Panc1 (cell line): ENCODE measurements at places on chromosomes 16 and 17.

DNA sequence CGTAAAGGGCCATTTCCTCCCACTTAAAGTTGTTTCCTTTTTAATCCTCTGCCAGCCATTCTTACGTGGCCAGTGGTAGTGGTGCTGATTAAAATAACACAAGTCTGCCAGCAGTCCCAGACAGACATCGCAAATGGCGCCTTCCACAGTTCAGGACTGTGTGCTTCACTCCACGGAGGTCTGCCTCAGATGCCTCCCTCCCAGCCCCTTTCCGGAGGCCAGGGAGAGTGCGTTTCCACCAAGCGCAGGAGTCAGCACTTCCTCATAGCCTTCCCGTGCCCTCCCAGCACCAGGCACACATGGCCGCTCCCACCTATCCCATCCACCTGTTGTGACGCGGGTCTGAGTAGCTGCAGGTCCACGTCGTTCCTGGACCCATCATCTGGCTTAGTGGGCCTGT is 205.6 kb downstream of the RPTOR start:
- DNase-seq, result no peak

DNA sequence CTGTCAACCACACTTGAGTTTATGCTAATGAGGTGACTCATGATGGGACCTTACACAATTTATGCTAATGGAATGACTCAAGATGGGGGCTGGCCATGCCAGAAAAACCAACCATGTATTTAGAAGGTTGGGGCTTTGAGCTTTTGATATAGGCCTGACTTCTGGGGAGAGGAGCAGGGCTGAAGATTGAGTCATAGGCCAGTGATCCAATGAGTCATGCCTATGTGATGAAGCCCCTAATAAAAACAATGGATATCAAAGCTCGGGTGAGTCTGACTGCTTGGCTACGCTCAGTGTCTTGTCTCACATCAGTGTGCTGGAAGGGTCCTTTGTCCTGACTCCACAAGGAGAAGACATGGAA is 7.3 kb downstream of the MFSD6L start:
- no peak for DNase-seq

DNA sequence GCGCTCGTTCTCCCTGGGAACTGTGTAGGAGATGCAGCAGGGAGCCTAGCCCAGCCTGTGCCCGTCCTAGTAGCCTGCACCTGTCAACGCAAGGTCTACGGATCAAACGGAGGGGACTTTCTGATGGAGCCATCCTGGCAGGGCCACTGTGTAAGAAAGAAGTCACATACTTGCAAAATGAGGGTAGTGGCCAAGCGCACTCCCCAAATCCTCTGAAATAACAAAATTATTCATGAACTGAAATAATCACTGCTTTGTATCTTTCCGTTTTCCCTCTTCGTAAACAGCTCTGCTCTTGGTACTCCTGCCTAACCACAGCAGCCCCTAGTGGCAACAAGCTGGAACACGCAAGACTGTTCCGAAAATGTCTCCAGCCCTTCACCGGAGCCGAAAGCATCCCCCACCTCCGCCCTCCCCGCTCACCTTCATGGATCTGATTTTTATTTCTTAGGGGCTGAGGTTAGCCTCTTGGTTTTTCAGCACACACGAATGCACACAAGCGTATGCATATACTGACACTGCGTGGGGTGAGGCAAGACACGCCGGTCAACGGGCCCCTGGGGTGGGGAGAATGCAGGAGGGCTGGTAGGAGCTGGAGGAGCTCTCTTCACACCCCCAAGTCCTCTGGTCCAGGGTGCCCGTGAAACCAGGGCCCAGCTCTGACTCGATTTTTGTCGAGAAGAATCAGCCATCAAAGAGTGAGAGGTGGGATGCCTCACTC is 100.8 kb downstream of the ABCC12 start:
- DNase-seq, result peak; percentile 24

DNA sequence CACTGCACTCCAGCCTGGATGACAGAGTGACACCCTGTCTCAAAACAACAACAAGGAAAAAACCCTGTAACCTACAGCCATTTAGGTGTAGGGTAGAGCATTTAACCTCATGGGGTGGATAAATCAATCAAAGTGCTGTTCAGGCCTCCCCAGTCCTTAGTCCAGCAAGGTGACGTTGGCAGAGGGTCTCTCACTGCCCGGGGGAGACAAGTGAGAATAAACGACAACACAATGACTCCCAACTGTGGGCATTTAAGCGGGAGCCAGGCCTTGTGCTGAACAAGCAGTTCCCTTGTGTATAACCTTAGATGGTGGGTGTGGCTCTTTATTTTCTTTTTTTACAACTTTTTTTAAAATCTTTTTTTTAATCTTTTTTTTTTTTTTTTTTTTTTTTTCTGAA is 29.3 kb downstream of the TMEM92 start:
- DNase-seq, result no peak

DNA sequence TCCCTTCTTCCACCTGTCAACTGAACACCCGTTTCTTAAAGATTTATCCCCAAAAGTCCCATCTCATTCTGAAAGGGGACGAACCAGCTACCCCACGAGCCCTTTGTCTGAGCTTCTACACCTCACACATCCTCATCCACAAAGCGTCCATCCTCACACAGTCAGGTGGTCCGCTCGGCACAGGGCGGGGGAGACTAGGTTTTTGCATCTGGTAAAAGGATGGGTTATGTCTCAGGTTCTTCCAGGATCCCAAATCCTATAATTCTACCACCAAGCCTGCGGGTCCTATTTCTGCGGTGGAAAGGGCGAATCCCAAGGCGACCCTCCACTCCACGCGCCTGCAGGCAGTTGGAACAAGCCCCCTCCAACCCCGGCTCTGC is 458 bp downstream of the GFOD2 start:
- DNase-seq, result no peak

DNA sequence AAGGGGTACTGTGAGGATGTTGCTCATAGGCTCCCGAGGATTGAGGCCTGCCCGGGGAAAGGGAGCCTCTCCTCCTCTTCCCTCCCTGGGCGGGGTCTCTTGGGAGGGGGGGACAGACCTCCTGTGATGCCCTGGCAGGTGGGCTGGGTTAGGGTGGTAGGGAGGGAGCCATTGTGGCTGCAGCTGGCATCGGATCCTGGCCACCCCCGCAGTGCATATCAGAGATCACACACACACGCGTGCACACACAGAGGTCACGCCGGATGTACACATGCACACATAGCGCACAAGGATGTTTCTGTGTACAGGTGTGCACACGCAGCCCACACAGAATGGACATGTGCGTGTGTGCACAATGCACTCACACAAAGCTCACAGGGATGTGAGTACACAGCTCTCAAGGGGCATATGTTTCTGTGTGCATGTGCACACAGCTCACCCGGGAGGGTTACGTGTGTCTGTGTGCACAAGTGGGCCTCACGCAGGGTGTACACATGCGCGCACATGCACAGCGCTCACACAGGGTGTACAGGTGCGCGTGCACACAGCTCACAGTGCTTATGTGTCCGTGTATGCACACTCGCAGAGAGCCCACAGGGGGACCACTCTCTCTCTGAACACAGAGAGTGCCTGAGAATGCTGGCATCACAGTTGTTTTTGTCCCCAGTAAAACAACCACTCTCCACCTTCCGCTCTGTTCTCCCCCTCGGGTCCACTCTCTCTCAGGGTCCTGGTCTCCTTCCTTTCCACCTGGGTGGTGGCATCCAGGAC is 2.4 kb downstream of the GJD3 start:
- no peak for DNase-seq

DNA sequence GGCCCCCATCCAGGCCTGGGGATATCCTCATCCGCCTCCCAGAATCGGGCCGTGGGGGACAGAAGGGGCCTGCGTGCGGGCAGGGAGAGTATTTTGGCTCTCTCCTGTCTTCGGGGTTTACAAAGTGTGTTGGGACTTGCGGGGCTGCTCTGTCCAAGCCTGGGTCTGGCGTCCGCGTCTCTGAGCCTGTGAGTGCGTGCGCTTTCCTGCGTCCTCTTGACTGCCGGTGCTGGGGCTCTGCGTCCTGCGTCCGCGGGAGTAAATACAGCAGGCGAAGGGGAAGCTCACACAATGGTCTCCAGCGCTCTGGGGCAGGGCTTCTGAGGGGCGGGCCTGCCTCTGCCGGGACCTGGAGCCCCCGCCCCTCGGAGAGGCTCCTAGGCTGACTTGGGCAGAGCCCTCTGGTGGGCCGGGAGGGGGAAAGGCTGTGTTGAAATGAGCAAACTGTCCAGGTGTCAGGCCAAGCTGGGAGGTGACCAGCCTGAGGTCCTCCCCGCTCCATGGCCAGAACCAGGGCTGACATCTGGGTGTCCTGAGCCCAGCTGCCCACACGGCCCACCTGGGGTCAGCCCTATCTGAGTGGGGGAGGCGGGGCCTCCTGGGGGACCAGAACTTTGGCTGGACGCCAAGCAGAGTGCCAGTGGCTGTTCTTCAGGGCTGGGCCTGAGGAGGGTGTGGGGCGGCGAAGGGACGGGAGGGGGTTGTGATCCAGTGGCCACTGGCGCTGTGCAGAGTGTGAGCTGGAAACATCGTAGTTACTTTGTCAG is 233.6 kb downstream of the SEC14L1 start:
- DNase-seq, result no peak

DNA sequence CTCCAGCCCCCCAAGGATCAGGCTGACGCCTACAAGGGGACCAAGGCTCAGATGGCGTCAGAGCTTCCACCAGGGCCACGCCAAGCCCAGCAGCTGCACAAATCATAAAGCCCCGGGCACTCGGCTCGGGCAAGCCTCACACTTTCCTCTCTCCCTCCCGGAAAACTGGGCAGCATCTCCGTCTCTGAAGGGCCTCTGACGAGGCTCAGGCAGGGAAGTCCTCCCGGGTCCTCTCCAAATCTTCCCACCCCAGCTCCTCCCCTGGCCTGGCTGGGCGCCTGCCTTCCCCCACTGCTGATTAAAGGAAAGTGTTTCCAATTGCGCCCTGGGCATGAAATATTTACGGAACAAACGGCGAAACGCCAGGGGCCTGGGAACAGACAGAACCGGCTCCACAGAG is 38.5 kb downstream of the PIEZO1 start:
- no peak for DNase-seq

- no peak for DNase-seq
Observed at GRCh38 chr16:65181071-65181561, 59.3 kb upstream of the CDH11 start.

GRCh38 chr16:31201582-31202413 is 762 bp downstream of the PYCARD start:
- no peak for DNase-seq

GRCh38 chr17:65324611-65325342 is 187.6 kb downstream of the RGS9 start:
- no peak for DNase-seq

DNA sequence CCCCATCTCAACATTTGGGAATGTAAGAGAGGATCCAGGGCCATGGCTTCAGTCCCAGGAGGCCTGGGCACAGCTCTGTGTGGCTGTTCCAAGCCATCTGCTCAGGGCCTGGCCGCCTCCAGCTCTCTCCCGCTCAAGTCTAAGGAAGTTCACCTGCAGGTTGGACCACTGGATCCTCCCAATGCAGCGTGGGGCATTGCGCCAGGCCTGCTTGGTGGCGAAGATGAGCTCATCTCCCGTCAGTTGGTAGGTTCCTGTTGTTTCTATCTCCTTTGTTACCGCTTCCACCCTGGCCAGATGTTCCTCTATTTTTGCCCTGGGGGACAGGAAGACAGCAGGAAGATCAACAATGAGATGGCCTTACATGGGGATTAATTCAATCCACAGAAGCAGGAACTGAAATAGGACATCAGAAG is 17.5 kb downstream of the NOS2 start:
- DNase-seq, result no peak

- no peak for DNase-seq
Observed at GRCh38 chr17:5344914-5345313, 62.8 kb downstream of the RABEP1 start.

- DNase-seq, result no peak
Observed at GRCh38 chr16:56682703-56683397, 580 bp downstream of the MT1X start.

- DNase-seq, result no peak
Observed at GRCh38 chr16:35795361-35796029, 2336.1 kb downstream of the TP53TG3F start.

DNA sequence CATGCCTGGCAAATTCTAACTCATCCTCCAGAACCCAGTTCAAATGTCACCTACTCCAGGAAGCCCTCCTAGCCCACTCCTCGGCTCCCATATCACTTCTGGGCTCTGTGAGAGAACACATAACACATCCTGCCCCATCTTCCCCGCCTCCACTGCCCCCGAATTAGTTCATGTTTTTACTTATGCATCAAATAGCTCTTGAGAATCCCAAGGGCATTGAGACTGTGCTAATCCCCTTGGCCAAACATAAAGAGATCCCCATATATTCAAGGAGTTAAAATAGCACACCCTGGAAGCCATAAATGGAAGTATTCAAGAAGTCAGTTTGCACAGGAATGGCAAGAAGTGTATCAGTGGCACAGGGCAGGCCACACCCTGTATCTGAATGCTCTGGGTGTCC is 2.0 kb upstream of the CREBBP start:
- no peak for DNase-seq

DNA sequence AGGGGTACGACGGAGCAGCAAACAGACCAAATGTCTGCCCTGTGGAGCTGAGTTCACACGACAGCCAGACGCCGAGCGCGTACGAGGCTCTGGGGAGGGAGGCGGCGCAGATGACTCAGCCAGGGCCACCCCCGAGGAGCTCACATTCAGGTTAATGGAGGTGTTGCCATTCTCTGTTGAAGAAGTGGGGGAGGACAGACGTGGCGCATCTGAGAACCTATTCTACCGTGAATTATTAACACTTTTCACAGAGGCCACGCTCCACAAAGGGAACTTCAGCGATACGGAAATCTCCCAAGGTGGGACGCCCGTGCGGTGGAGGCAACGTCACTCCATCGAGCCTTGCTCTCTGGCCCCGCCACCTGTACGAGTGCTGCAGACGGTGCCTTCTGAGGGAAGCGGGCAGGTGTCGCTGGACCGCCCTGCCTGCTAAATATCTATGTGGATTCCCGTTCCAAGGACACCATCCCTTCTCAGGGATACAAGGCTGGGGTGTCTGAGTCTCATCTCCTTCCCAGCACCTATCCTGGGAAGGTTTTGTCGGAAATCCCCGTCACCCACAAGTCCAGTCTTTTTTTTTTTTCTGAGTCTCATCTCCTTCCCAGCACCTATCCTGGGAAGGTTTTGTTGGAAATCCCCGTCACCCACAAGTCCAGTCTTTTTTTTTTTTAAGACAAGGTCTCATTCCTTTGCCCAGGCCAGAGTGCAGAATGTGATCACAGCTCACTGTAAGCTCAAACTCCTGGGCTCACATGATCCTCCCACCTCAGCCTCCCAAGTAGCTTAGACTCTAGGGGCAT is 19.0 kb downstream of the ABR start:
- no peak for DNase-seq

GRCh38 chr16:12507366-12507765 is 296.3 kb downstream of the CPPED1 start:
- DNase-seq, result no peak

GRCh38 chr16:25874196-25874595 is 182.4 kb downstream of the HS3ST4 start:
- DNase-seq, result no peak

- no peak for DNase-seq
Observed at GRCh38 chr17:63333869-63334268, 112.2 kb downstream of the CYB561 start.

DNA sequence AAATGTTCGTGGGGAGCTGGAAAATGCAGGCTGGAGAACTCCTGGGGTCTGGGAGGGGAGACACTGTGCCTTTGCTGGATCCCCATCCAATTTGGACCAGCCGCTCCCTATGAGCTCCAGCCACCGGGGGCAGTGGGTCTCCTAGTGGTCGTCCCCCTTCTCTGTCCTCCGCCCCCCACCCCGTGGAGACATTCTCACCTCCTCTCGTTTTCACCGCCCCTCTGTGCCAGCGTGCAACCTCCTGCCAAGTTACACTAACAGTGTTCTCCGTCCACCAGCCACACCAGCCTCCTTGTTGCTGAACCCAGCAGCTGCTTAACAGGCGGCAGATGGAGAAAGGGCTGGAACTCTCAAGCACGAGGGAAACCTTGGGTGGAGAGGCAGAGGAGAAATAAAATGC is 67.4 kb upstream of the SOX9 start:
- DNase-seq, result no peak
